ENCODE measurements at places on chromosomes 2 and 18.

- no peak for DNase-seq
Observed at GRCh38 chr2:160076241-160076640, 13.8 kb upstream of the PLA2R1 start.

DNA sequence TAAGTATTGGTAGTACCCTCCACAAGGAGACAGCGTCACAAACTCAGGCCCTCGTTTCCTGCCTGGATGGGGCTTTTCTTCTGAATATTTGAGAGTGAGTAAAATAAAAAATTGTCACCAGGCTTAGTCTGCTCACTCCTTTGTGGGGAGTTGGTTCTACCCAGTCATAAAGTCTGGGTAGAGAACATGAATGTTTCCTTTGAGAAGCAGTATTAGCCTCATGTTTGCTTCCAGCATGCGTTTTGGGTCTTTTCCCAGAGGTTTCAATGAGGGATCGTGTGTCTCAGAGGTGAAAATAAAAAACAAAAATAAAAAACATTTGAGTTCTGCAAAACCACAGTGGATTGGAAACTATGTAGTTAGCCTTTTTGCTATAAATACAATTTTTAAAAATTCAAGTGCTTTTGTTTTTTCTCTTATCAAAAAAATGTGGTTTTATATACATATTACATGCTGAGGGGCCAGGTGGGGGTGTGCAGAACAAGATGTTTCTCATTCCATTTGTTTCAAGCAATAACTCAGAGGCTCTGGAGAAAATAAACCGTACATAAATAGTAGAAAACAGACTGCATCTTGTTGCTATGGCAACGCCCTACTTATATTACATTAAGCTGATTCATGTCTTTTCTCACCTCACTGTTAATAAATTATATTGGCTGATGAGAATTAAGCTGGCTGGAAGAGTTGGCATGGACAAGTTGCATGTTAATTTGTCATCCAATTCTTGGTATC, 225.4 kb upstream of the FBXO11 start:
- no peak for DNase-seq

GRCh38 chr2:10101491-10101890, 21.0 kb upstream of the RRM2 start:
- DNase-seq, result no peak

DNA sequence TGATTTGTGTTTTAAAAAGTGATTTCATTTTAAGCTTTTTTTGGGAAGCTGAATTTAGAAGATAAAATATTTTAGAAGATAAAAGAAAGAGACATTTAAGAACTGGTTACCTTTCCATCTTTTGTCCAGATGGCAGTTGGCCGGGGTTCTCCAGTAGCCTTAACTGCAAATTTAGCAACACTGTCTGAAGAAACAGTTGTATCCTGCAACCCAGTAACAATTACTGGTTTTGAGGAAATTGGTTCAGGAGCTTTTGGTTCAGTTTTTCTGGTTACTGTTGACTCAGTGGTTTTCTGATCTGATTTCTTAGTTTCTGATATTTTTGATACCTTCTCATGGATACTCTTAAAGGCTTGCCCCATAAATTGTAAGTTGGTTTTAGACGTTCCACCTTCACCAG, 49.9 kb downstream of the PLEKHA3 start:
- no peak for DNase-seq

DNA sequence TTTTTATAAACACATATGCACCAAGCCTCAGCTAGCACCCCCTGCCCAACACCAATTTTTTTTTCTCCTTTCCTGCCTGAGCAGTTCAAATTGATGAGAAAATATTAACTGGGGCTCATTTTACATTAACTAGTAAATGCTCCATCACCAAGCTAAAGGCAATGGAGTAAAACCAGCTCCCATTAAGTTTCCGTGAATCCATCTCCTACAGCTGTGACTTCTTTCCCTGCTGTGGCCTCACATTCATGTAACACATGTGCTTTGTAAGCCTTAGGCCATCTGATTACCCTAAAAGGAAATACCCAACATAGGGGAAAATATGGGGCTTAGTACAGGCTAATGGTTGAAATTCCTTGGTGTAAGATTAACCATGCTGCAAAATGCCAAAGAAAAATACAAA, 60.8 kb downstream of the DNER start:
- DNase-seq, result no peak

GRCh38 chr2:6872394-6872793, 5.2 kb upstream of the RSAD2 start:
- DNase-seq, result no peak

GRCh38 chr2:179297927-179298326, 33.3 kb upstream of the SESTD1 start:
- no peak for DNase-seq

GRCh38 chr18:11874676-11875075, 23.5 kb downstream of the CHMP1B start:
- DNase-seq, result no peak
